ENCODE measurements at places on chromosomes 4 and X. TPM values are rescaled to one million over a fixed set of nuclear protein-coding genes. Genes with fewer than 3 reads are reported as not detected.

The TMEM35A gene
- not detected for total RNA-seq

The GPR50 gene
- total RNA-seq: 0.19 TPM

The NCAPG gene
- 26.3 TPM for total RNA-seq

The GRXCR1 gene
- not detected for total RNA-seq

The LUZP4 gene
- total RNA-seq: not detected
